Effector memory CD4-positive, alpha-beta T cell (primary cell): ENCODE measurements at places on chromosomes 3 and 15.

DNA sequence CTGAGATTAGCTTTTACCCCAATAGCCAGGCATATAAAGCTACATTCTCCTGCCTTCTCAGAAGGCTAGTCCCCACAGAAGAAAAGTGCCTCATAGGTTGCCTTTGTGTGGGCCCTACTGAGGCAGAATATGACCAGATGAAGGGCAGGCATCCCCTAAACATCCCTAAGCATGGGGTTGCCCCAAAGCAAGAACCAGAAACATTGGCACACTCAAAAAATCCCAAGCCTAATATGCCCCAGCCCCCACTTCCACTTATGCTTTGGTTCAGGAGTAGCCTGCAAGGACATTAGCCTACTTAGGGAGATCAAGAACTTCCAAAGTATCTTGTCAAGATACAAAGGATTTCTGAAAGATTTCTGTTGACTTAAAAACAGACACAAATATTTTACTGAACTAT is 29.7 kb downstream of the WHAMM start:
- no peak for DNase-seq

DNA sequence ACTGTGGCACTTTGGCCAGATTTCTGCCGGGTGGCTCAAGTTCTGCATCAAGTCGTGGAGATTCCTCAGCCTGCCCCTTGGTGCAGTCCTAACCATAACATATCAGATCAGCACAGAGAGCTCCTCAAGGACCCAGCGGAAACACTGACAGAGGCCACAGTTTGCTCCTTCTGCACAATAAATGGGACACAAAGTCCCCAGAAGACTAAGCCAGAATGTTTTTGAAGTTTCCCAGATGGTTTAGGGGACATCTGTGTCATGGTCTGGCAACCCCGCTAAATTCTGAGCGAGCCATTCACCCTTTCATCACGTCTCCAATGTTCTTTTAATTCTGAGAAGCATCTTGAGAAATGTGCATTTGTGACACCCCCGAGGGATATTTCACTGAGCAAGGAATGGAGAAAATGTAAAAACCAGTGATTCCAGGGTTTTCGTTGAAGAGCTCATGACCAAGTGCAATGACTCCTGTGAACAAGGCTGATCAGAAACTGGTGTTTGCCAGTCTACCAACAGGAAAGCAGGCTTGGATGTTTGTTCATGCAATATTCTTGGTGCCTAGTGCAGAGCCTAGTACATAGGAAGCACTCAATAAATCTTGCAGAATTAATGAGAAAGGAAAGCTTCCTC is 64.8 kb upstream of the LMCD1 start:
- no peak for DNase-seq

DNA sequence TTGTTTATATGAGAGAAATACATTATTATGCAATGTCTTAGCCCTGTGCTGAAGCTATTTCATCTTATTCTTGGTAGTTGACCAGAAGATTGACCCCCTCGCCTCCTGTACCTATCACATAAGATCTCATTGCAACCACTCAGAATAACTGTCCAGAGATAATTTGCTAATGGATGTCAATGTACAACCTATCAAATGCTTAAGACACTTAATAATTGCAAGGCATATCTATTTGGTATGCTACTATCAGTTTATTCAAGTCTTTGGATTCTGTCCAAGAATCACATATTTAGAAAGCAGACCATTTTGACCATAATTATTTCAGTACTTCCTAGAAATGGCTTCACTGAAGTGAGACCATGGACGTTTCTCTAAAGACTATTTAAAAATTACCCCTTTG is 241.6 kb downstream of the GAP43 start:
- DNase-seq: no peak

DNA sequence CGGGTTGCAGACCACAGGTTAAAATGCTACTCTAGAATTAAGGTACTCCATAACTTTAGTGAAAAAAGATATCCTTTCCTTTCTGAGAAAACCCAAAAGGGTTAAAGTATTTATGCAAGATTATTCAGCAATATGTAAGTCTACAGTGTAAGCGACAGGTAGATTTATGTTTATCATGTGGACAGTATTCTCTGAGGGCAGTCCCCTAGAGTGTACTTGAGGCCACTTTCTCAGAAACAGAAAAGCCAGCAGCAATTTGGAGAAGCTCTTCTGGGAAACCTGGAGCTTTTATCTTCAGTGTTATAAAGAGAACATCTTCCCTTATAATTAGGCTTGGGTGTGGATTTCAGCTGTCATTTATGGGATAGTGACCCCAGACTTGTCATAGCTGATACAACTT is 8.9 kb downstream of the ST3GAL6 start:
- no peak for DNase-seq
